ENCODE measurements at places on chromosomes 5 and 9.

DNA sequence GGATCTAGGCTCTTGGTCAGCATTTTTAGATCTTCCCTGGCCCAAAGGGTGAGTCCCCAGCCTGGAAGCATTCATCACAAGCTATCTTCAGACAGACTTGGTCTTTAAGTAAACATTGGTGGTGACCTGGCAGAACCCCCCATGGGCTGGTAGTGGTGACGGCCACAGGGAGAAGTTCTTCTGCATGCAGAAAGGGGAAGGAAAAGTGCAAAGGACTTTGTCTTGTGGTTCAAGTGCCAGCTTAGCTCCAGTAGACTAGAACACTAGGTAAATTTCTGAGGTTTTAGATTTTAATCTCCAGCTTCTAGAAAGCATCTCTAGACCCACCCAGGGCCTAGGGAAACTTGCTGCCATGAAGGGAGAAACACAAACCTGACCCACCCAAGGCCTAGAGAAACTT is 584.0 kb downstream of the CHSY3 start:
- no peak for DNase-seq

DNA sequence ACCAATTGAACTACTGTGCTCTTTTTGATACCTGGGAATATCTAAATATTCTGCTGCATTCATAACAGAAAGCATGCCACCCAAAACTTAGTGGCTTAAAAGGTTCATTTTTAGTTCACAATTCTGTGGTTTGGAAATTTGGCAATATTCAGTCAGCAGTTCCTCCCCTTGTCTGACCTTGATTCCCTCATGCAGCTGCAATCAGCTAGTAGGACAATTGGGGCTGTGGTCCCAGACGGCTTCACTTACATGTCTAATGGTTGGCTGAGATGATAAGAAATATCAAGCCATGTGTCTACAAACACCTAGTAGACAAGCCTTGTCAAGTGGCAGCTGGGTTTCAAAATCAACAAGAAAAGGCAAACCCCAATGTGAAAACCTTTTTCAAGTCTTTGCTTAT is 51.3 kb downstream of the ANXA1 start:
- no peak for DNase-seq

- no peak for DNase-seq
These were observed 154.7 kb upstream of the ANKH start for GRCh38 chr5:15026011-15026893.

- no peak for DNase-seq
These were observed 12.9 kb upstream of the NR3C1 start for GRCh38 chr5:143416411-143416810.

- DNase-seq = no peak
These were observed at the start of gene SPINK13 for GRCh38 chr5:148268566-148268965. Gene SPINK13, plus strand, starts transcription at chr5:148268794. Its CDS starts 1,279 bp downstream, at chr5:148270073.

DNA sequence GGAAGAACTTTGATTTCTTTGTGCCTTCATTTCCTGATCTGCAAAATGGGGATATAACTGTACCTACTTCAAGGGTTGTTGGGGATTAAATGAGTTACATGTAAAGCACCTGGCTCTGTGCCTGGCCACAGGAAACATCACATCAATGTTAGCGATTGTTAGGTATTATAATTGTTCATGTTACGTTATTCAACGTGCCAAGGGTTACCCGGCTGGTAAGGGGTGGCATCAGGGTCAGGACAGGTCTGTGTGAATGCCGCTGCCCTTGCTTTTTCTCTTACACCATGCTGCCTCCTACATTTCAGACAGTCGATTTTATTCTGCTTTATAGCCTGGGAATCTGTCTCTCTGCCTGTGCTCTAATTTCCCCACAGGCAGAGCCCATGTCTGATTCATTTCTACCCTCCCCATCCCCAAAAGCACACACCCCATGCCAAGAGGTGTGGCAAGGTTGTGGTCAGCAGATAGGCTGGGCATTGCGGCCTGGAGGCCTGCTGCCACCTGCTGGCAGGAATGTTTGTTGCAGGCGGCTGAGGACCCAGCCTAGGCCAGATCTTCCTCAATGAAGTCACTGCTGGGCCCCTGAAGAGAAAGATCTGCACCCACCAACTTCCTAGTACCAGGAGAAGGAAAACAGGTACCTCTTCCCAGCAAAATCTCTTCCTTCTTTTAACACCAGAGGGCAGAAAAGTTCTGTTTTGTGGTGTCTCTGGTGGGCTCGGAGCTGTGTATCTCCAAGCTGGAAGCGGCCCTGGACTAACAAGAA is 5.3 kb downstream of the ANKS6 start:
- DNase-seq = peak; percentile 10

- DNase-seq = no peak
These were observed 45.6 kb upstream of the IL17B start for GRCh38 chr5:149424371-149425315.

- DNase-seq = no peak
These were observed 122.8 kb upstream of the PITX1 start for GRCh38 chr5:135156715-135157404.

DNA sequence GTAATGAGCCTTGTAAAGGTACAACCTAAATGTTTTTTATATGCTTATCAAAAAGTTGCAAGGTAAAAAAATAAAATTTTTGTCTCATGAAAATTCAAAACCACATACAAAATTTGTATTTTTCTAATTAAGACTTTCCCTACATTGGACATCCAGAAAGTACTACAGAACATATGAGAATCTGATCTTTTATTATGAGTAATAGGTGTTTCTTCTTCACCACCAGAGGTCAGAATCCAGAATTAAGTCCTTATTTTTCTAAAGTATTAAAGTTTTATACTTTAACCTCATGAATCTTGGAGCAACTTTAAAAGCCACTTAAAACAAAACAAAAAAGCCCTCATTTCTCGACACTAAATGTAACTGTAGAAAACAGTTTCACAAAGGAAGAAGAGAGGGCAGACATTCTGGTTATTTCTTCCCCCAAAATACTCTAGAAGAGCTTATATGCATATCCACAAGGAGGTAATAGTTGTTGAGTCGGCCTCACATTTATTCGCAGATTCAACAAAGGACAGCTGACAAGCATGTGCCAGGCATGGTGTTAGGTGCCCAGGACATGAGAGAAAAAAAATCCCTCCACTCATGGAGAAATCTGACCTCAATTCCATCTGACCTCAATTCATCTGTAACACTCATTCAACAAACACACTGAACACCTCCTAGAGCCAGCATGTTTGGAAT is 69.3 kb downstream of the MLLT3 start:
- no peak for DNase-seq

DNA sequence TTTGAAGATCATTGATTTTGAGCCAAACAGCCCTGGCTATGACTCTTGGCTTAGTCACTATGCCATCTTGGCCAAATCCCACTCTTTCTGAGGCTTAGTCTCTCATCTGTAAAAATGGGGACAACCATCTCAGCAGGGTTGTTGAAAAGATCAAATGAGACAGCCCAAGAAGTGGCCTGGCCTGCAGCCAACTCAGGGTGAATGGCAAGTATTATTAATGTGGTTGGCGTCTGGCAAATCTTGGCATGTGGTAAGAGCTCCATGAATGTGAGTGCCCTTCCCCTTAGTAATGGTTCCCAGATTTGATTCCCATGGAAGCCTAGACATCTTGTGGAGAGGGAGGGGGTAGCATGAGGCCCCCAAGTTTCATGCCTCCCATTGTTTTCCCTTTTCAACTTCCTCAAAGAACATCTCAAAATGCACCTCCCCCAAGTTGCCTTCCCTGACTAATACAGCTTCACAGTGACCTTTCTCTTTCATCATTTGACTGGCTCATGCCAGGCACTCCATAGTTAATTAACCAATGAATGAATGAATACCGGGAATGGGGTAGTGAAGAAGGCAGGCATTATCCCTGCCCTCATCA is 11.8 kb upstream of the TGFBI start:
- no peak for DNase-seq

DNA sequence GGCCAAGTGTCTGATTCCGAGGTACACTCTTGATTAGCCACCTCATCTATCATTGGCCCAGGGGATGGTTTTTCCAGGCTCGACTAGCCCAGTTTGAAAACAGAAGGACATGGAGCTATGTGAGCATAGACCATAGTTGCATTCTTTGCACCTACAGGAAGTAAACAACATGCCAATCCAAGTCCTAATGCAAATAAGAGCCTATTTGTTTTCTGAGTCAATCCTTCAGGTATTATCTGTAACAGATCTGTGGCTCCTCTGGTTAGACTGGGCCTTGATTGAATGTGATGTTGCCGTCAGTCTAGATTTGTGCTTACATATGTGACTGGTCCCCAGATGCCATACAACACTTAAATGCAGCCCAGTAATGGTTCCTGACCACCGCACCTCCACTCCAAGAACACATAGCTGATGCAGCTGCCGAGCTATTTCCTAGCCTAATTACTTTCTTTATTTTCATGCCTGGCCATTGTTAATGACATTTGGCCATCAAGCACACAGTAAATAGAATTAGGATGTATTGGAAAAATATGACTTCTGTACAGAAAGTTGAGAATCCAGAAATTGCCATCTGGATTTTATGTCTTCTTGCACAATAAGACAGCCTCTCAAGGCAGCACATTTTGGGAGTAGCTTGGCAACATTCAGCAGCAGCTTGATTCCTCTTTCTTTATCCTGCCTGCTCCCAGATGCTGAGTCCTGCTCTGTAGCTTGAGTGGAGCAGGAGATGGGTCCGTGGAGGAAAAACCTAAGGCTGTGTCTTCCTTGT is 29.5 kb upstream of the ARHGAP26 start:
- DNase-seq = no peak

GRCh38 chr9:87519461-87519860 is 21.8 kb downstream of the DAPK1 start:
- DNase-seq = no peak

DNA sequence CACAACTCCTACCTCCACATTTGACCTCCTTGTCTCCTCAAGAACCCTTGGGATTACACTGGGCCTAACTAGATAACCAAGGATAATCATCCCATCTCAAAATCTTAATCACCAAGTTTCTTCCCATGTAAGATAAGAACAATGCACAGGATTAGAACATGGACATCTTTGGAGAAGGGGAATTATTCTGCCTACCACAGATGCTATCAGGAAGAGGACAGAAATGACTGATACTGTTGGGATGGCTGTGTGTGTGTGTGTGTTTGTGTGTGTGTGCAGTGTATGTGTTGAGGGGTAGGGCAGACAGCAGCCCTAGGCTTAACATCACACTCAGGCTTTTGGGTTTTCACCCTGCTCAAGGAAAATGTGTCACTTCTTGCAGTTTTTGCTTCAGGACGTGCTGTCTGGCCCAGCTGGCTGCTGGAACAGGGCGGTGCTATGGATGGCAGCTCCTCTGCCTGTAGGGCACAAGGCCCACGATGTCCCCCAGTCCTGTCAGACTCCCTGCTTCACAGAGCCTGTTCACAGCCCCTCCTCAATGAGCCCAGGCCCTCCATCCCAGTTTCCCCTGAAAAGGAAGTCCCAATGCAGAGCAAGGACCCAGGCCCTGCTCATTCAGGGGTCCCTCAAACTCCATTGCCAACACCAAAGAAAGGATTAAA is 7.7 kb downstream of the CA9 start:
- no peak for DNase-seq

- no peak for DNase-seq
These were observed 129.7 kb downstream of the CDC42SE2 start for GRCh38 chr5:131393498-131393968.

- no peak for DNase-seq
These were observed 476.1 kb downstream of the CYLC2 start for GRCh38 chr9:103471241-103471640.

GRCh38 chr9:83544002-83544698 is 5.9 kb upstream of the FRMD3 start:
- peak; percentile 13 for DNase-seq

DNA sequence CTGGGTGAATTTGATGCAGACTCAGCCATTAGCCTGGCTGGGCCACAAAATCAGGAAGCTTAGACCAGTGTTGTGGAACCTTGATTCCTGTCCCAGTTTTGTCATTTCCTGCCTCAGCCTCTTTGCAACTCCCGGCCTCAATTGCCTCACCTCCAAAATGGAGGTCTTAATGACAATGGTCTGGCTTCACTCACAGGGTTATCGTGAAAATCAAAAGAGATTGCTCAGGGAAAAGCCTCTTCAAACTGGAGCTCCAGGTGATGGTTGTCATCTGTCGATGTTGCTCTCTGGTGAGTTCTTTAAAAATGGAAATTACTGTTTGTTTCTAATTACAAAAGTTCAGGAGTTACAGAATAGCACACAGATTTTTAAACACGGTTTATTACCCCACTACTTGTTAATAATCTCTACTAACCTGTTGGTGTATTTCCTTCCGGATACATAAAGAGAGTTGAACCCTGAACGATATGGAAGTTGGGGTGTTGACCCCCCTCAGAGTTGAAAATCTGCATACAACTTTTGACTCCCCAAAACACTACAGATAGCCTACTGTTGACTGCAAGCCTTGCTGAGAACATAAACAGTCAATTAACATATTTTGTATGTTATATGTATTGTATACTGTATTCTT is 109.9 kb upstream of the CPEB4 start:
- DNase-seq = peak; percentile 4

- no peak for DNase-seq
These were observed 37.5 kb downstream of the LPCAT1 start for GRCh38 chr5:1486271-1486670.

GRCh38 chr9:114300153-114300845 is 22.6 kb upstream of the ORM1 start:
- DNase-seq = no peak

DNA sequence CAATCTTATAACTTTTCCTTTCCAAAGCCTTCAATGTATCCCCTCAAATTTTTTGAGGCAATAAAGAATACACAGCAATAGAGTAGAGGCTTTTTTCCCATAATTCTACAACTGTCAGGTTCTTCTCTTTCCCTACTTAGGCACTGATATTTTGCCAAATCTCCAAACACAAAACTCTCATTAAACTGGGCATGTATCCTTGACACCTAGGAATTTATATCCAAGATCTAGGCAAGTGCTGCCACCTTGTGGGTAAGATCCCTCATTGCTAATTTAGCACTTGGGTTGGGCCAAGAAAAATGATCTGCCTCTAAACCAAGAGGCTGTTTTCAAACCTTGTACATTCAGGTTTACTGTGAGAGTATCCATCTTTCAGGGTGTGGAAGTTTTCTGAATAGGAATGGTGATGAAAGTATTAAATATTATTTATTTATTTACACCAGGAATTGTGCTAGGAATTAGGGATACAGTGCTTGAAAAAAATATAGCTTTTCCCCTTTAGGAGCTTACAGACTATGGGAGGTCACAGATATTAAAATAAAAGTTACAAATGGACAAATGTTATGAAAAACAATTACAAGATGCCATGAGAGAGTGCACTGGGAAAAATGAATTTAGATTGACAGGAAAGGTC is 17.6 kb downstream of the TSTD2 start:
- DNase-seq = peak; percentile 33

DNA sequence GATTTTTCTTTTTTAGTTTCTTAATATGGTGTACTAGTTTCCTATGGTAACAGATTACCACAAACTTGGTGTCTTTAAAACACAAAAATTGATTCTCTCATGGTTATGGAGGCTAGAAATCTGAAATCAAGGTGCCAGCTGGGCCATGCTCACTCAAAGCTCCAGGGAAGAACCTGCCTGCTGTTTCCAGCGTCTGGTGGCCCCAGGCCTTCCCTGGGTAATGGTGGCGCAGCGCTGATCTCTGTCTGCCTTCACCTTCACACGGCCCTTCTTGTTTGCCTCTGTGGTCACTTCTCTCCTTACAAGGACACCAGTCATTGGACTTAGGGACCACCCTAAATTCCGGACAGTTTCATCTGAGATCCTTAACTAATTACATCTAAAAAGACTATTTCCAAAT is 70.5 kb upstream of the GFPT2 start:
- no peak for DNase-seq

Data from GDM1 (cell line).